ENCODE measurements at places on chromosomes 1 and 21.
A peak's percentile ranks its signal among the peaks of the same experiment; 100 is the strongest.

- no peak for DNase-seq
Measured at GRCh38 chr1:110190282-110190929, 19.7 kb upstream of the KCNC4 start.

GRCh38 chr1:20198918-20199317 lies 12.6 kb upstream of the PLA2G2C start:
- DNase-seq = no peak

GRCh38 chr1:13523780-13524477 lies 10.1 kb upstream of the LRRC38 start:
- no peak for DNase-seq

DNA sequence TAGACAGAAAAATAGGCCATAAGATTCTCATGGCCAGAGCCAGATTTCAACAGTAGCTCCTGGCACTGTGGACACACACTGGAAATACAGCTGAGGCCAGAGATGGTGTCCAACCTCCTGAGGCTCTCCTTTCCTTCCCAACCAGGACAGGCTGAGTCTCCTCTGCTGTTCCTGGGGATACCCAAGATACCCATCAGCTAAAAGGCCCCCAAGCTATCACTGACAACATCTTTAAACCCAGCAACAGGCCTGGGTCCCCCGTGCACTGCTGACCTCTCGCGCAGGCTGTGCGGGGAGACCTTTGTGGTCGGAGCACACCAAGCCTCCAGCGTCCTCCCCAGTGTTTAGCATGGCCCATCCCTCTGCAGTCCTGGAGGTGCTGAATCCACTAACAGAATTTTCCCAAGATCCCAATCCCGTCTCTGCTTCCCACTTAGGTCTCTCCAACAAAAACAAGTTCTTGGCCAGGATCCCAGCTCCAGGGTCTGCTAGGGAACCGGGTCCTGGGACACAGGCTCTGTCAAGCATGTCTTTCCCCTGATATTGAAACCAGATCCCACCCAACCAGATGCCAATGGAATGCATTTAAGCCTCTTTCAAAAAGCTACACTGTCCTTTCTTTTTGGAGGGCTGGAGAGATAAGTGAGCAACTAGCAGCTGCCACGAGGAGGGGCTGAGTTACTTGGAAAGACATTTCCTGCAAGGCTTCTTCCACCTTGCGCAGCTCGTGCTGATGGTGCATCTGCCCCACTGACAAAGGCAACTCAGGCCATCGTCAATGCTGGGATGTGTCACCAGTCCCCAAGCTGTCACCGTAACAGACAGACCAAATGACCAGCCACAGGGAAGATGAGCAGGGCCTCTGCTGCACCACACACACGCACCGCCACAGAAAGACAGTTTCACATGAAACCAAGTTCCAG lies 73.2 kb downstream of the BCAR3 start:
- peak; percentile 20 for DNase-seq

DNA sequence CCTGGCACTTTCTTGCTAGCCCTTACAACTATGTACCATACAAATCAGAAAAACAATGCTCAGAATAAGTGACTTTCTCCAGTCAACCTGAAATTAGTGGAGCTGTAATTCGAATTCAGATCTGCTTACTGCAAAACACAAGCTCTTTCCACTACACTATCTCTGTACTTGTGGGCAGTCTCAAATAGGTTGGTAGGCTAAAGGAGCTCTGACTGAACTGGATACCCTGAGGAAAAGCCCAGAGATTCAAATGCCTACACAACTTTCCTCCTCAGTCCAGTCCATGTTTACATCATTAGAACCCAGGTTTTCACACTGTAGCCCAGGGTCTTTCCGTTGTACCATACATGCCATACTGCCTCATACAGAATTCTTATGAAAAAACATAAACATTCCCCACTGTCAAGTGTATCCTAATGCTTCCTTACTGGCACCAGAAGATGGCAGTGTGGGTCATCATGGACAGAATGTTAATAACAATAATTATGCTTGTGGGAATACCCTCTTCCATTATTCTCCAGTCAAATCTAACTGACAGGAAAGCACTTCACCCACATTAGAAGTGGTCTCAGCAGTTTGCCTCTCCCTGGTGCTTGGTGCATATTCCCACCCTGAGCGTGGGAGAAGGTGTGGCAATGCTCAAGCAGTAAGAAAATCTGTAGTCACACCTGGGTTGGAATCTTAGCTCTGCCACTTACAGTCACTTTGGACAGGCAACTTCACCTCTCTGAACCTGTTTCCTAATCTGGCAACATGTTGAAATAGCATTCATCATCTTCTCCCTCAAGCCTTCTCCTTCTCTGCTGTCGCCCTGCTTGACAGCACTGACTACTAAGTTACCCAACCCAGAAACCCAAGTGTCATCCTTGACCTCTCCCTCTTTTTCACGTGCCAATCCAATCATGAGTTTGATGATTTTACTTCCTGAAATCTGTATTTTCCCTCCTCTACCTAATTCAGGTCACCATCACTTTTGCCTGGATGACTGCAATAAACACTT lies 14.4 kb upstream of the ZFYVE9 start:
- DNase-seq = peak; percentile 37

All from skin of body (tissue), 3 donors.